ENCODE measurements at places on chromosomes 1 and 21.
A peak's percentile ranks its signal among the peaks of the same experiment; 100 is the strongest.

DNA sequence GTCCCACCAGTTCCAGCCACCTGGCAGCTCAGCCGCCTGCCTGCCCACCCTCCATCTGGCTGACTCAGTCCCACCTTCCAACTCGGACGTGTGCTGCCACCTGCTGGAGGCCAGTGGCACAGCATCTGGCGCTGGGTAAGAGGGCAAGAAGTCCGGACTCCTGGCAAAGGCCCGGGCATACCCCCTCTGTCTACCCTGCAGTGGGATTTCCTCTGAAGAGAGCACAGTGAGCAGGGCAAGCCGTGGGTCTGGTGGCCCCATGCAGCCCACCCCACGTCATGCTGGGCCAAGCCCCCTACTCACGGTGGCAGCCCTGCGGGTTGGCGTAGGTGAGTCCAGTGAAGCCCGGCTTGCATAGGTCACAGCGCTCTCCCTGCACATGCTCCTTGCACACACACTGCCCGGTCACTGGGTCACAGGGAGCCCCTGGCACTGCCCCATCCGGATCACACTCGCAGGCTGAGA, 24.5 kb downstream of the LAMB3 start:
- DNase-seq = peak; percentile 87

DNA sequence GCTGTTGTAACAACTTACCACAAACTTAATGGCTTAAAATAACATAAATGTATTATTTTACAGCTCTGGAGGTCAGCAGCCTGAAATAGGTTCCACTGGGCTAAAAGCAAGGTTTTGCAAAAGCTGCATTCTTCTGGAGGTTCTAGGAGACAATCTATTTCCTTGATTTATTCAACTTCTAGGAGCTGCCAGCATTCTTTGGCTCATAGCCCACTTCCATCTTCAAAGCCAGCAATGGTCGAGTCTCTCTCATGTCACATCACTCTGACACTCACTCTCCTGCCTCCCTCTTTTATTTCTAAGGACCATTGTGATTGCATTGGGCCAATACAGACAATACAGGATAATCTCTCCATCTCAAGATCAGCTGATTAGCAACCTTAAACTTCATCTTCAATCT, 15.1 kb upstream of the FOXJ3 start:
- no peak for DNase-seq

DNA sequence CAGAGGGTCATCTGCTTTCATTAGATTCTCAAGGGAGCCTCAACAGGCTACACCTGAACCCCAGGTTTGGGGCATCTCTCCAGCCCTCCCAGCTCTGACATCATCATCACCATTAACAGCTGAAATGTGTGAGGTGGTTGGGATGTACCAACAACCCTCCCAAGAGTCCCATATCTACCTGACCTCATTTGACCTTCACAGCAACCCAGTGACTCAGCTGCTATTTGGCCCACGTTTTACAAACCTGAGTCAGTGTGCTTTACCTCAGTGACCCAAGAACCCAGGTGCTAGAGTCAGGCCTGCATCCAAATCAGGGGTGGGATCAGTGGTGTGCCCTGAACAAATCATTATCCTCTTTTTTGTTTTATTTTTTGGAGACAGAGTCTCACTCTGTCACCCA, 53.3 kb upstream of the TINAGL1 start:
- no peak for DNase-seq

- no peak for DNase-seq
Measured at GRCh38 chr1:102097451-102097850, 100.7 kb upstream of the OLFM3 start.

DNA sequence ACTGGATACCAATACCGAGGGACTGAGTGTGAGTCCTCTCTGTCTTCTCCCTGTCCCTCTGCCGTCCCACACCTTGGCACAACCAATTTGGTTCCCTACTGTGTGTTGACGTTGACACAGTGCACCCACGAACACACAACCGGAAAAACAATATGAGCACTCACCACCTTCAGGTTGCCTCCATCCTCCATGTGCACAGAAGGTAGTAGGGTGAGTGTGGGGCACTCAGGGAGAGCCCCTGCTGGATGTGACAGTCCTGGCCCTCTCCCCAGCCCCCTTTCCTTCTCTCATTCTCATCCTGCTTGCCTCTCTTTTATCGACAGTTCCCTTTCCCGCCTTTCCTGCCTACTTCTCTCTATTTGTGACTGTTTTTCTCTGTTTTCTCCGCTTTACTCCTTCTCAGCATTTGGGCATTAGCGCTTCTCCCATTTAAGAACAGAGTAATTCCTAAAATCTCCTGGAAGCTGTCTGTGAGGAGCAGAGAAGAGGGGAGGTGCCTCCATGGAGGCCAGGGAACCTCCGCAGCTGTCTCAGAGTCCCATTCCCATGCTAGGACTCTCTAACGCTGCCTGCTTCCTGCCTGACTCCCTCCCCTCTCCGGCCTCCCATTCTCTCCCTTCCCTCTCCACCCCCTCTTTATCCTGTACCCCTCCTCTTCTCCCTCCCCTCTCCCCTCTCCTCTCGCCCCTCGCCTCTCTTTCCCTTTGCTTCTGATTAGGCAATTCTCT, 16.4 kb downstream of the CADM3 start:
- no peak for DNase-seq

DNA sequence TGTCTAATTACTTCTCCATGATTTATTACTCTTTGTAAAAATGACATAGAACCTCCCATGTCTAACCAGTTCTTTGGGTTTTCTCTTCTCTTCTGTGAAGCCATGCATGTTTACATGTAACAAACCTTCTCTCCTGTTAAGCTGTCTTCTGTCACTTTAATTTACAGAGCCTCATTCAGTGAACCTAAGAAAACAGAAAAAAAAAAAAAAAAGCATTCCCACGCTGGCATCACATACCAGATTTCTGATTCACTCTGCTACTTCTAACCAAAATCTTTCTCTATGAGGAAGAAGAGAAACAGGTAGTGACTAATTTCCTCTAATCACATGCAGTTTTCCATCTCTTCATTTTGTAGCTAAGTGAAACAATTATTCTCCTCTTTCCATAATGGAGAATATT, 141.4 kb upstream of the CXADR start:
- no peak for DNase-seq

- no peak for DNase-seq
Measured at GRCh38 chr1:228933753-228934152, 198.5 kb downstream of the RHOU start.

DNA sequence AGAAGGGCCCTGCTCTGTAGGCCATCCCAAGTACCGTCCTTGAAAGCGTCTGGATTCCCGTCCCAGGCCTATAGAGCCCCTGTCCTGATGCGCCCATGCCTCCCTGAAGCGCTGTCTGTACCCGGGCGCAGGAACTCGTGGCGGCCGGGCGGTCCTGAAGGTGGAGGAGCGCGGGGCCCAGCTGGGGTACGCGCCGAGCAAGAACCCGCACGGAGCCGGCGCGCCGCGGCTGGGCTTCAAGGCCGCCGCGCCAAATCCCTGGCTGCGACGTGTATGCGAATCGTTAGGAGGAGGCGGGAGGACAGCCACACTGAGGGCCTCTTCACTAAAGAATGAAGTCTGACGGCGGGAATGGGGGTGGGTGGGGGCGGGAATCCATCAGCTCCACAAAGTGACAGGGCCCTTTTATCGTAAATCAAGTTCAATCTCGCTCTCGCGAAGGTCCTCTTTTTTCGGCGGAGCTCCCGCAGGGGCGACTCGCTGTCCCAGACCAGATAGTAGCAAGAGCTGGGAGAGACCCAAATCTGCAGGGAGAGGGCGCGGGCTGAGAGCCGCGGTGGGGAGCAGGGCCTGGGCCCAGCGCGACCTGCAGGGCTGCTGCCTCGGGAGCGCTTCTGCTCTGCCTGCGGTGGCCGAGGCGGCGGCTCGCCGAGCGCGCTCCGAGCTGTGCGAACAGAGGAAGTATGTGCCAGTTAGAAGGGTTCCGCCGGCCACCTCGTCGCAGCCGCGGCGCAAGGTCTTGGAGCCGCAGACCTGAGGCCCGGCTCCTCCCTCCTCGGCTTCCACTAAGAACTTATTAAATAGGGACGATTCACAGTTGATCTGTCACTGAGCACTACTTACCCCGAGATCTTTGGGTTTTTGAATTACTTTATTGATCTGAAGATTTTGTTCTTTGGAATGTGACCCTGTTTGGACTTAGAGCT, 10.4 kb downstream of the BARHL2 start:
- DNase-seq = peak; percentile 53

DNA sequence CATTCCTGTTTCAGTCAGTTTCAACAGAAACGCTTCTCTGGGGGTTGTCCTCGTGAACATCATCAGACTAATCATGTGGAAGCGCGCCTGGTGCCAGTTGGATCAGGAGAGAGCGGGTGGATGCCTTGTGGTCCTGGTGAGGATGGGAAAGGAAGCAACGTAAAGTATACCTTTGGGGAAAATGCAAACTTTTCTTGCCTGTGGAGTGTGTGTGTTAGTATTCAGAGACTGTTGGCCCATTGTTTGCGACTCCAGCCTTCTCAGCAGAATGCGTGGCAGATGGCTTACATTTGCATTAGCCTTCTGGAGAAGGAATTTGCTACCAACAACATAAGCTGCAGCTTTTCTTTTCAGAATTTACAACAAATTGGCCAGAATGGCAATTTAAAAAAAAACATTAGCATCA, 173.9 kb downstream of the RWDD3 start:
- DNase-seq = no peak

DNA sequence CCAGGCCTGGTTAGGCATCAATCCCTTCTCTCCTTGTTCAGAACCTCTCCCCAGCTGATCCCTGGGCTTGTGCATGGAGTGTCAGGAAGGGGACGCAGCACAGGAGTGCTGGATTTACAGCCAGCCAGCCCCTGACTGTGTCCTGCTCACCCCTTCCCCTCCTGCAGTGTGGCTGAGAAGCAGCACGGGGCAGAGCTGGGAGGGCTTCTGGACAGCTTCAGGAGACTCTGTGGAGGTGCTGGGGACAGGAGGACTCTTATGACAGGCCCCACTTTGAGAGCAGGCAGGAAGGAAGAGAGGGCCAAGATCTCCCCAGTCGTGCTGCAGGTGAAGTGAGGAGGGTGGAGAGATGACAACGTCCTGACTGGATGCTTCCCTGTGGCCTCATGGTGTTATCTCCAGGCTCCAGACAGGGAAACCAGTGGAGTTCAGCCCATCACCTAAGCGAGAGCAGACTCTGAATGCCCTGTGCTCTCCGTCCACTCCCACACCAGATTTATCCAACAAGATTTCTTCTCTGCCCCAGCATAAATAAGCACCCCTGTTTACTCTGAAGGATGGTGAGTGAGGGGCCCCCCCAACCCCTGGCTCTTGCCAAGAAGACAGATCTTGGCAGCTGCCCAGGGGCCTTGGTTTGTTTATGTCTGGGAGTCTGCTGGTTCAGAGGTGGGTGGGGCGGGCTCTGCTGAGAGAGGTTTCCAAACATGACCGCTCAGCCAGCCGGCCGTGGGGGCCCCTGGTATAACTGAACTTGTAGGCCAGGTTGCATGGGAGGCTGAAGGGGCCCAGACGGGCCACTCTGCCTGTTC, 21.3 kb downstream of the TMCC2 start:
- no peak for DNase-seq

GRCh38 chr1:55321942-55322341, 106.8 kb upstream of the USP24 start:
- no peak for DNase-seq

DNA sequence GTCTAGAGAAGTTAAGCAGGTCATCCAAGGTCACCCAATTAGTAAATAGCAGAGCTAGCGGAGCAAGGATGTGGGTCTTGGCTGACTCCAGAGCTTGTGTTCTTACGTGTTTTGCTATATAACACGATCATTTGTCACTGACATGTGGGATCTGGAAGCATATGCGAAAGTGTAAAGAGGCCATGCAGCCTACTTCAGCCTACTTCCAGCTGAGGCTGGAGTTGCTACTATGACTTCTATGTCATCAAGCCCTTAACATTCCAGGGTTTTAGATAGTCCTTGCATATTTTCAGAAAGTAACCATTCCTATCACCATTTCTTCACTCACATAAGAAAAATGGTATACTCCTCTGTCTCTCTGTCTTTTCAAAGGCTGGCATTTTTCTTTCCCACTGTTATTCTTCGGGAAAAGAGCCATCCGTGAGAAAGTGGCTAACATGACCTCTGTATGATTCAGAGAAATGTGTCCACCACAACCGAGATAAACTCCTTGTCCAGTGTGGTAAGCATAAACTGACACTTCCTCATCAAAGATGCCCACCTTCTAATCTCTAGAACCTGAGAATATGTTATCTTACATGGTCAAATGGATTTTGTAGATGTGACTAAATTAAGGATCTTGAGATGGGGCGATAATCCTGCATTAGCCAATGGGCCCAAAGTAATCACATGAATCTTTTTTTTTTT, 24.0 kb upstream of the ABL2 start:
- DNase-seq = no peak

GRCh38 chr1:181077576-181078242, 10.8 kb upstream of the IER5 start:
- DNase-seq = no peak

DNA sequence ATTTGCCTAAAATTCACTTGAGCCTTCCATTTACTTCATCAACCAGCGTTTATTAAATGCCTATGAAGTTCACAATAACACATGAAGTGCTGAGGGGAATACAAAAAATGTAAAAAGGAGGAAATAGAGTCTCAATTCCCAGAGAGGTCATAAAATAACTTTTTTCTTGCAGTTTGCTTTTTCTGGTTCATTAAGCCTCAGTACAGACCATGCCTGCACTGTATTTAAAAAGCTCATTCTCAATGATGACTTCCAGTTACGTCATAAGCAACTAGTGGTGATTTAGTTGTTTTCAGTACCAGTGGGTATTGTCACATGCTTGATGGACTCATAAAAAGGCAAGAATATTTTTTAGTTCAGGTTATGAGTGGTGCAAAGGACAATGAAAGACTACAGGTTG, 160.1 kb upstream of the UBE2U start:
- DNase-seq = no peak

GRCh38 chr21:28719723-28720122, 273.0 kb downstream of the LTN1 start:
- DNase-seq = no peak

DNA sequence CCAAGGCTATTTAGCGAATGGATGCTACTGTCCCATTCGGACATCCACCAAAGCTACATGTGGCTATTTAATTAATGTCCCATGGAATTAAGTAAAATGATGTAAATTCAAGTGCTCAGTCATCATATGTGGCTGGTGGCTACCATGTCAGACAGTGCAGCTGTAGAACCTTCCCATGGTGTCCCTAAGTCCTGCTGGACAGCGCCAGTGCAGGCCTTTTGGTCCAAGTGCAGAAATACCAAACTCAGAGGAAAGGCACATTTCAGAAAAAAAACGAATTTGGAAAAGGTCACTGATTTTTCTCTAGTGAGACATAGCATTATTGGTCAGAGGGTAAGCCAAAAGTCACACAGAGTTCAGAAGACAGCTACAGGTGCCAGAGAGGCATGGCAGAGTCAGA, 17.6 kb downstream of the TMPRSS2 start:
- DNase-seq = no peak

- DNase-seq = no peak
Measured at GRCh38 chr1:117828201-117828600, 101.2 kb downstream of the GDAP2 start.

DNA sequence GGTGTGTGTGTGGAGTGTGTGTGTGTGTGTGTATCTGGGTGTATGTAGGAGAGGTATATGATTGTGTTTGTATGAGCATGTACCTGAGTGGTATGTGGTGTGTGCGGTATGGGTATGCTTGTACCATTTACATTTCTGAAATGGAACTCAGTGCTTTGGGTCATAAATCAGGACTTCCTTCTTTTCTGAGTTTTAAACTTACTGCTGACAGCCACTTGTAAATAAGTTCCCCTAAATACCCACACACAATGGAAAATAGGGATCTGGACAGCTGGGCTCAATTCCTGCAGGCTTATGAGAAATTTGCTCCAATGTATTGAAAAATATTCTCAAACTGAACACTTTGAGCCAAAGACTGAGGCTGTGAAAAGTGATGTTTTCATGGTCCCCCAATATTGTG, 293.6 kb downstream of the HLX start:
- no peak for DNase-seq
